ENCODE measurements at places on chromosomes 16 and 17. TPM values are rescaled to one million over a fixed set of nuclear protein-coding genes. Genes with fewer than 3 reads are reported as not detected.

DNA sequence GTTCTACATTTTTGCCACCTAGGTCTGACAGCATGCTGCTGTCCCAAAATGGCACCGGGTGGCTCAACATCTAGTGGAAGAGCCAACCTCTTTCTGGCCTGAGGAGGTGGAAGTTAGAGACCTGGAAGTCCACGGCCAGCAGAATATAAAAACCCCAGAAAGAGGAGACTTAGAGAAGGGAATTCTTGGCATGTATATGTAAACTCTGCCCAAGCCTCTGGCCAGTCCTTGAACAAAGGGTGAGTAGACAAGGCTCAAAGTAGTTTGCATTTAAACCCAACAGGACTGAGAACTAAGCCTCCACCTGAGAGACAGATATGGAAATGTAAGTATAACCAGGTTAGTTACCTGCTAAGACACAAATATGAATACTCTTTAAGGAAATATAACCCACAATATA lies 210.3 kb downstream of the GRIN2A start:
- peaks cover 2% of the 10 kb centered on the region for H3K27me3 ChIP-seq
- H3K4me1 ChIP-seq, result no peaks in the 10 kb centered on the region
- H3K27ac ChIP-seq, result no peak overlapping the region
- H3K4me3 ChIP-seq, result no peak overlapping the region
- no peaks in the 10 kb centered on the region for H3K36me3 ChIP-seq
- no peak for DNase-seq

GRCh38 chr17:78993241-78993956 lies 13.7 kb upstream of the LGALS3BP start:
- H3K27ac ChIP-seq, result no peak overlapping the region
- no peak for DNase-seq
- H3K36me3 ChIP-seq, result peaks cover 49% of the 10 kb centered on the region
- H3K4me1 ChIP-seq, result no peaks in the 10 kb centered on the region

GRCh38 chr16:68760671-68761275 lies 23.7 kb downstream of the CDH1 start:
- DNase-seq, result peak; percentile 4
- H3K27ac ChIP-seq, result no peak overlapping the region
- peaks cover 26% of the 10 kb centered on the region for H3K27me3 ChIP-seq
- no peaks in the 10 kb centered on the region for H3K36me3 ChIP-seq
- H3K4me1 ChIP-seq, result peaks cover 15% of the 10 kb centered on the region
- no peak overlapping the region for H3K4me3 ChIP-seq

The SPATA32 gene
- not detected for total RNA-seq

The CDC27 gene
- total RNA-seq, result 140 TPM

Data from HFFc6 (cell line).